ENCODE measurements at places on chromosomes 13 and 19.
A peak's percentile ranks its signal among the peaks of the same experiment; 100 is the strongest.

DNA sequence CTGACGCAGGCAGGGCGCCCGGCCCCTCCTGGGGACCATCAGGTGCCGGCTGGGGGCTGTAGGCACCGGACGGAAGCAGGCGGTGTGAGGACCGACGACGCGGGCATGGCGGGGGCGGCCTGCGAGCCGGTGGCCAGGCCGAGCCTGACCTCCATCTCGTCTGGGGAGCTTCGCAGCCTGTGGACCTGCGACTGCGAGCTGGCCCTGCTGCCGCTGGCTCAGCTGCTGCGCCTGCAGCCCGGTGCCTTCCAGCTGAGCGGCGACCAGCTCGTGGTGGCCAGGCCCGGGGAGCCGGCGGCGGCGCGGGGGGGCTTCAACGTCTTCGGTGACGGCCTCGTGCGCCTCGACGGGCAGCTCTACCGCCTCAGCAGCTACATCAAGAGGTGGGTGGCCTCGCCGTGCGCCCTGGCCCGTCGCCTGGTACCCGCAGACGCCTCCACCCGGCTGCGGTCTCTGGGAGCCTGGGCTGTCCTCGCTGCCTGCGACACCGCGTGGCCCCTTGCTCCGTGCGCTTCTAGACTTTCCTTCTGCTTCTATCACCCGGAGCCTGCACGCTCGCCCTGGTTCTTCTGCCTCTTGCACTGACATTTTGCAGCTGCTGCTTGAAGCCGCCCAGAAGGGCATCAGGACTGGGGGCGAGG lies 460 bp downstream of the MEDAG start:
- DNase-seq, result no peak

- DNase-seq, result no peak
These were observed 6.8 kb downstream of the CSNK1G2 start for GRCh38 chr19:1947651-1948209.

DNA sequence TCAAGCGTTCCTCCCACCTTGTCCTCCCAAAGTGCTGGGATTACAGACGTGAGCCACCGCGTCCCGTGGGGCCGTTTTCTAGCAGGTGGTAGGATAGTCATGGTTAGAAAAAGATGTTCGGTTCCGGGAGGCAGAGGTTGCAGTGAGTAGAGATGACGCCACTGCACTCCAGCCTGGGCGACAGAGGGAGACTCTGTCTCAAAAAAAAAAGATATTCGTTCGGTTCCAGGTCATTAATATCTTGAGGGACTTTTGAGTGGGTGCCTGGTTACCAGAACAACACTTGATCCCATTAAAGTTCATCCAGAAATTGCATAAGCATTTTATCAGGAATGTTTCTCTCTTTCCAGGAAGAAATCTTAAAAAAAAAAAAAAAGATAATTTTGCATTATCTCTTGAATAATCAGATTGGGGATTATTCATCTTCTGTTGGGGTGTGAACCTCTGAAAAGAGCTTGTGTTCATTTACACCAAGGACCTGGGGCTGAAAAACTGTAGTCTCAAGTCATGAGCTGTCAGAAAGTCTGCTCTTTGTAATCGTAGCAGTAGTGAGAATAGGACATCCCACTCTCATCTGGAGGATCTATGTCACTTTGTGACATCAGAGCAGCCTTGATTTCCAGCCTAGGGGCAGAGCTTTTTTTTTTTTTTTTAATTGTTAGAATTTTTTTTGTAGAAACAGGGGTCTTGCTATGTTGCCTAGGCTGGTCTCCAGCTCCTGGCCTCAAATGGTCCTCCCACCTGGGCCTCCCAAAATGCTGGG lies 1.0 kb upstream of the ETHE1 start:
- DNase-seq, result no peak

GRCh38 chr19:41398050-41398418 lies 416 bp downstream of the BCKDHA start:
- no peak for DNase-seq

- no peak for DNase-seq
These were observed 2.9 kb downstream of the NUMBL start for GRCh38 chr19:40687525-40688016.

DNA sequence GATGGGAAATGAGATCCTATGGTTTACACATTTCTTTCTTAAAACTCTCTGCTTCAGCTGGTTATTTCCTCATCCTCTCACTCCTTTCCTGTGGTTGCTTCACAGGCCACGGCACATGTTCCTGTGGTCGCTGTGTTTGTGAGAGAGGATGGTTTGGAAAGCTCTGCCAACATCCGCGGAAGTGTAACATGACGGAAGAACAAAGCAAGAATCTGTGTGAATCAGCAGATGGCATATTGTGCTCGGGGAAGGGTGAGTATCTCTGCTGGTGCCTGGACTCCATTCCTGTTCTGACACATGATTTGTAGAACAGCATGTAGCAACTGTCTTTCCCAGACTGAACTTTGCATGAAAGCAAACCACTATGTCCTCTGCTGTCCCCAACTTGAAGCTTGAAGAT lies 254.2 kb downstream of the ITGBL1 start:
- no peak for DNase-seq

- DNase-seq, result peak; percentile 72
These were observed 121.1 kb downstream of the NHLRC3 start for GRCh38 chr13:39159393-39159792.

GRCh38 chr13:95579303-95579702 lies 26.8 kb downstream of the CLDN10 start:
- no peak for DNase-seq

DNA sequence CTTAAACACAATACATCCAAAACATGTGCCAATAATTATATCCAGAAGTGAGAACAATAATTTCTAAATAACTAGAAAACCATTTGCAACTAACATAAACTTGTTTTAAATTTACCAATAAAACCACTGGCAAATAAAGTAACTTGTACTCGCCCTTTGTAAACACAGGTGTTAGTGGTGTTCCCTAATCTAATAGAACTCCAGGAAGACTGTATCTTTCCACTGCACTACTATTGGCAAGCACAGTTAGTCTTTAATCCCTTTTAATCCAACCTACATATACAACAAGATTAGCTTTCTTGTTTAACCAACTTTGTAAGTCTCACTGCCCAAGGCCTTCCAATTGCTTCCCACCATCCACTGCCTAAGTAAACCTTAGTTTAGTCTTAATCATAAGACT lies 79.5 kb downstream of the PCDH9 start:
- DNase-seq, result peak; percentile 6

DNA sequence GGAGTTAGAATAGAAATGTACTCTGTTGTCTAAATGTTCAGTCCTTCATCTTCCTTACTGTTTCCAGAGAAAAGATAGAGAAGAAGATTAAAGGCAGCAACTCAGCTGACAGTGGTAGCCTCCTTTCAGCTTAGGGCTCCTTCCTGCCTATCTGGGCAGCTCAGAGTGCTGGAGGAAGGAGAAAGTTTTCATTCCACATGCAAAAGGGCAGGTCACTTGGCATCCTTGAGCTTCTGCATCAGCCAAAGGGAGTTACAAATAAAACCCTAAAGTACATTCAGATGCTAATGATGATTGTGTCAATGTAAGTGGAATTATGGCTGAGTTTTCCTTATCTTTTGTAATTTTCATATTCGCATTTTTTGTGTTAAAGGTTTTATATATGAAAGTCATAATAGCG lies 58.9 kb downstream of the ESD start:
- DNase-seq, result no peak

DNA sequence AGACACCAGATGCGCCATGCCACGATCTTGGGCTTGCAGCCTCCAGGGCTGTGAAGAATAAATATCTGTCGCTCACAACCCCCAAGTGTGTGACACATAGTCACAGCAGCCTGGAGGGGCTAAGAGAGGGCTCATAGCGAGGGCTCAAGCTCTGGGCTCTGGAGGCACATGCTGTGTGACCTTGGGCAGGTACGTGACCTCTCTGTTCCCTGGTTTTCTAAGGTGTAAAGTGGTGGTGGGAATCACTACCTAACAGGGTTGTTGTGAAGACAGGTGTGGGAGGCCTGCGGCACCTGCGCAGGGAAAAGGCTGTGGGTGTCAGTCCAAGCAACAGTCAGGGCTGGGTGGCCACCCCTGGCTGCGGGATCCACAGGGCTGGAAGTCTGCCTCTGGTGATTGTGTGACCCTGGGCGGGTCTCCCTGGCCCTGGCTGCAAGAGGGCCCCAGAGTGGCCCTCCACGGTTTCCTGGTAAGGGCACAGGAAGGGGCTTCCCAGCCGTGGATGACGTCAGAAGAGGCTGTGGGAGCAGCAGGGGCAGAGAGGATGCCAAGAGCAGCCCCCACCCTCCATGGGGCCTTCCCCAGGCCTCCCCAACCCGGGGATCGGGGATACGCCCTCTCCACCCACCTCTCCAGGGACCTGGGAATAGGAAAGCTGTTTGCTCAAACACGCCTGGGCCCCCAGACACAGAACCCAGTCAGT lies 218.8 kb upstream of the SGCG start:
- DNase-seq, result no peak

DNA sequence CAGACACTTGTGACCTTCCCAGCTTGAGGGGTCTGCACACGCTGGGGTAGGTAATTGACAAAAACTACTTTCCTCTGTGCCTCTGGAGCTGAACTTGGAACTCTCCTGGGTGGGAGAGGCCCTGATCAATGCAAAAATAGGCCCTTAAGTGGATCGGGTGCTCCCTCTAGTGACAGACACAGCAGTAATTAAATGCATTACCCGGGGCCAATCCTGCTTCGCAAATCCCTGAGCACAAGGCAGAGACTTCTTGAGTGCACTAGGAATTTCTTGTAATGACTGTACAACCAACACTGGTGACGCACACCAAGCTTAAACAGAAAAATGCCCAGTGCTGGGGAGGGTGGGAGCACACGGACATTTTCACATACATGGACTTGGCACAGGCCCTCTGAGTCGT lies 10.6 kb upstream of the UBE2S start:
- DNase-seq, result peak; percentile 65

DNA sequence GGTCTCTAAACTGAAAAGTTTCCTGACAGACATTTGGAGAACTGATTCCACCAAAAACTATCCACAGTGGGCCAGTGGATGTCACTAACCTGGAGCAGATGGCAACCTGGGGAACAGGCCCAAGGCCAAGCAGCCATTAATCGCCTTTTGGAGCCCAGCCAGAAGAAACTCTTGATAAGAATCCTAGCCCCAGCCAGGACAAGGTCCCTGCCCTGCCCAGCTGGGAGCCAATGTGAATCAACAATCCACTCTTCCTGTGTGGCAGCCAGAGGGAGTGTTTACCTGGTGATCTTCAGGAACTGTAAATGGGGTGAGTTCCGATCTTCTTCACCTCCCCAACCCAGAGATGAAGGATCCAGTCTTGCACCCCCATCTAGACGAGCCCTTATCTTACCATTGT lies 14.5 kb upstream of the IGSF23 start:
- no peak for DNase-seq

- no peak for DNase-seq
These were observed 6.6 kb downstream of the ZNF599 start for GRCh38 chr19:34766386-34766785.

DNA sequence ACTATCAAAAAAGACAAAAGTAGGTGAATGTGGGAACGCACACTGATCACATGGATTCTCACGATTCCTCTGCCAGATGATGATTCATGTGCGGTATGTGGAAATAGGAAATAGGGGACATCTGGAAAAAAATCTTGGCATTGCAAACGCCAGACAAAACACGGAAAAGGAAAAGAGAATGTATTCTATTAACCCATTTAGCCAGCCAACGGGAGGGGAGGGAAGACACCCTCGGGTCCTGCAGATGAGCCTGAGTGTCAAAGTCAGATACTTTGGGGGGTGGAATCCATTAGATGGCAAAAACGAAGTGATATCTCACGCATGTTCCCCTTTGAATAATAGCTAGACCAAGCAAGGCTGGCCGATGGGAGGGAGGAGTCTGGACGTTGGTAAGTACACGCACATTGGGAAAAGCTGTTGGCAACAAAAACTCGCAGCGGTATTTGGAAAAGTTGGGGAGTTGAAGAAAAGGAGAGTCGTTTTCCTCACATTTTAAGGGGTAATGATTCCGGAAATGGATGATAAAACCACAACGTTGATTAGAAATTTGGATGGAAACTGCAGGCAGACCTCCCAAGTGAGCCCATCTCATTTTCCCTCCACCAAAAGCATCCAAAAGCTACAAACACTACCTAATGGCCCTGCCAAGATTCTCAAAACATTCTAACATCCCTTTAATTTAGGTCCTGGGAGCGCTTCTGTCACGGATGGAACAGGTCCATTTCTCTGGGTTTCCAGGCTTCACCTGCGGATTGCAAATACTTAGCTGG lies 73.6 kb downstream of the COL4A1 start:
- no peak for DNase-seq

DNA sequence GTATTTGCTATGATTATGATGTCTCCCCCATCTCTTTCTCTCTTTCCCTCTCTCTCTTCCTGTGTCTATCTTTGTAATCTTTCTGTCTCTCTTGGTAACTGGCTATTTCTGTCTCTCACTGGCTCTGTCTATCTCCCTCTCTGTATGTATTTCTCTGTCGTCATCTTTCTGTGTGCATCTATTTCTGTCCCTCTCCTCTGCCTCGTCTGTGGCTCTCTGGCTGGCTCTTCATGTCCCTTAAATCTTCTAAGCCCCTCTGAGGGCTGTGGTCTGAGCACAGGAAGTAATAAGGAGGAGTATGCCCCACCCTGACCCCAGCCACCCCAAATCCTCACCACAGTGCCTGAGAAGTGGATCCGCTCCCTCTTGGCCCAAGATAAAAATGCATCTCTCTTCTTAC lies 104.4 kb downstream of the DNAJC15 start:
- DNase-seq, result no peak

DNA sequence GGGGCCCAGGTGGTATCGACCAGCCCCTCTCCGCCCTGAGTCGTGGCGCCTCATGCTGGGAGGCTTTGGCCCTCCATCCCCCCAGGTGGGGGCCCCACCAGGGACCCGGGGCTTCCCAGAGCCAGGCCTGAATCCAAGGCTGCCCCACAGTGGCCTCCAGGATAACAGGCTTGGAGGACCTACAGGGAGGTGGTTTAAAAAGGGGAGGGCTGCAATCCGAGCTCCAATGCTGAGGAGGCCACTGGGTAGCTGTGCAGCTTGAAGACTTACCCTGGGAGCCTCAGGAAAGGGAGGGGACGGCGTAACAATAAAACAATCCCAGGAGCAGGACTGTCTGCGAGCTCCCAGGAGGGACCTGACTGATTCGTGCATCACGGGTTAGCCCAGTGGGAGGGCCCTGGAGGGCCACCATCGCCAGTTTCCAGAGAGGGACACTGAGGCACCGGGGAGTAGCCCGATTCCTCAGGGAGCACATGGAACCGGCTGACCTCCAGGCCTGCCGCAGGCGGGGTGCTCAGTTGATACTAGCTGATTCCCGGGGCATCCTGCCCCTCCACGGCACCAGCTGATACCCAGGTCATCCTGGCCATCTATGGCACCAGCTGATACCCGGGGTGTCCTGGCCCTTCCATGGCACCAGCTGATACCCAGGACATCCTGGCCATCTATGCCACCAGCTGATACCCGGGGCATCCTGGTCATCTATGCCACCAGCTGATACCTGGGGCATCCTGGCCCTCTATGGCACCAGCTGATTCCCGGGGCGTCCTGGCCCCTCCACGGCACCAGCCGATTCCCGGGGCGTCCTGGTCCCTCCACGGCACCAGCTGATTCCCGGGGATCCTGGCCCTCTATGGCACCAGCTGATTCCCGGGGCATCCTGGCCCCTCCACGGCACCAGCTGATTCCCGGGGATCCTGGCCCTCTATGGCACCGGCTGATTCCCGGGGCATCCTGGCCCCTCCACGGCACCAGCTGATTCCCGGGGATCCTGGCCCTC lies 3.7 kb upstream of the C2CD4C start:
- DNase-seq, result no peak
